ENCODE measurements at places on chromosomes 6 and 20. TPM values are rescaled to one million over a fixed set of nuclear protein-coding genes. Genes with fewer than 3 reads are reported as not detected.

CLPSL2 gene
- total RNA-seq: not detected

RSPO4 gene
- total RNA-seq: not detected

GINS1 gene
- 33.5 TPM for total RNA-seq

BMP7 gene
- not detected for total RNA-seq

FOXF2 gene
- total RNA-seq: not detected

PTCRA gene
- not detected for total RNA-seq

TTBK1 gene
- 1.5 TPM for total RNA-seq

SLC22A16 gene
- total RNA-seq: not detected

FRMD1 gene
- not detected for total RNA-seq

CFAP61 gene
- total RNA-seq: 0.32 TPM

SNAP91 gene
- total RNA-seq: not detected

SIRPD gene
- not detected for total RNA-seq

DDX39B gene
- total RNA-seq: 579 TPM

CPXM1 gene
- total RNA-seq: 1.5 TPM

DNA sequence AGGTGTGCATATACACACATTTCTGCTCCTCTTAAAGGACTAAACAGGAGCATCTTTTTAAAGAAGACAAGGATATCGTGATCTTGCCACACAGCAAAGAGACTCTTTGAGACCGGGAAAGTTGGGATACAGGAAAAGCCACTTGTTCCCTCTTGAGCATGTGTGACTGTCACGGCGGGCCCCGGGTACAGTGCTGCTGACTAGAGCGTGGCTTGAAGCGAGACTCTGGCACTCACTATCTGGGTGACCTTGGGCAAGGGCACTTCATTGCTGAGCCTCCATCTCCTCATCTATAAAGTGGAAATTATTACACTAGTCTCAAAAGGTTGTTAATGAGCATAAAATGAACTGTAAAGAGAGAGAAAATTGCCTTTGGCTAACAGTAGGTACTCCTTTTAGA is 713.9 kb downstream of the PTPRT start:
- H3K36me3 ChIP-seq: no peaks in the 10 kb centered on the region
- no peaks in the 10 kb centered on the region for H3K4me1 ChIP-seq
- DNase-seq: no peak
- no peak overlapping the region for H3K27ac ChIP-seq

GRCh38 chr6:26021001-26021349 is 58.4 kb downstream of the TRIM38 start:
- H3K4me1 ChIP-seq: peaks cover 58% of the 10 kb centered on the region
- H3K27ac ChIP-seq: peak overlapping the region; percentile 100
- peaks cover 13% of the 10 kb centered on the region for H3K36me3 ChIP-seq
- H3K27me3 ChIP-seq: no peaks in the 10 kb centered on the region
- peak overlapping the region; percentile 96 for H3K4me3 ChIP-seq
- DNase-seq: peak; percentile 57

DNA sequence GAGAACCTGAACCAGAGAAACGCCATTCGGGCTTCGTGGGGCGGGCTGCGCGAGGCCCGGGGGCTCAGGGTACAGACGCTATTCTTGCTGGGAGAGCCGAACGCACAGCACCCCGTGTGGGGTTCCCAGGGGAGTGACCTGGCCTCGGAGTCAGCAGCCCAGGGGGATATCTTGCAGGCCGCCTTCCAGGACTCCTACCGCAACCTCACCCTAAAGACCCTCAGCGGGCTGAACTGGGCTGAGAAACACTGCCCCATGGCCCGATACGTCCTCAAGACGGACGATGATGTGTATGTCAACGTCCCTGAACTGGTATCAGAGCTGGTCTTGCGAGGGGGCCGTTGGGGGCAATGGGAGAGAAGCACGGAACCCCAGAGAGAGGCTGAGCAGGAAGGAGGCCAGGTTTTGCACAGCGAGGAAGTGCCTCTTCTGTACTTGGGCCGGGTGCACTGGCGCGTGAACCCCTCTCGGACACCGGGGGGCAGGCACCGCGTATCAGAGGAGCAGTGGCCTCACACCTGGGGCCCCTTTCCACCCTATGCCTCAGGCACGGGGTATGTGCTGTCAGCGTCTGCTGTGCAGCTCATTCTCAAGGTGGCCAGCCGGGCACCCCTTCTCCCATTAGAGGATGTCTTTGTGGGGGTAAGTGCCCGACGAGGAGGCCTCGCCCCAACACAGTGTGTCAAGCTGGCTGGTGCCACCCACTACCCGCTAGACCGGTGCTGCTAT is 904 bp downstream of the B3GALT4 start:
- H3K4me3 ChIP-seq: peak overlapping the region; percentile 86
- DNase-seq: no peak
- peaks cover 73% of the 10 kb centered on the region for H3K36me3 ChIP-seq
- no peaks in the 10 kb centered on the region for H3K27me3 ChIP-seq
- peaks cover 35% of the 10 kb centered on the region for H3K4me1 ChIP-seq
- H3K27ac ChIP-seq: peak overlapping the region; percentile 89

- peaks cover 33% of the 10 kb centered on the region for H3K36me3 ChIP-seq
- H3K27ac ChIP-seq: no peak overlapping the region
- peaks cover 2% of the 10 kb centered on the region for H3K4me1 ChIP-seq
- no peaks in the 10 kb centered on the region for H3K27me3 ChIP-seq
- H3K4me3 ChIP-seq: no peak overlapping the region
Observed at GRCh38 chr20:63525971-63526370, 5.4 kb downstream of the PPDPF start.

GRCh38 chr6:16420715-16421461 is 182.5 kb downstream of the GMPR start:
- peak overlapping the region; percentile 98 for H3K27ac ChIP-seq
- peaks cover 54% of the 10 kb centered on the region for H3K4me1 ChIP-seq
- peak; percentile 48 for DNase-seq
- peaks cover 24% of the 10 kb centered on the region for H3K36me3 ChIP-seq
- H3K4me3 ChIP-seq: peak overlapping the region; percentile 72

- H3K4me3 ChIP-seq: no peak overlapping the region
- DNase-seq: no peak
- no peaks in the 10 kb centered on the region for H3K4me1 ChIP-seq
- no peaks in the 10 kb centered on the region for H3K36me3 ChIP-seq
- H3K27me3 ChIP-seq: no peaks in the 10 kb centered on the region
- H3K27ac ChIP-seq: no peak overlapping the region
Observed at GRCh38 chr6:74320715-74321114, 624.7 kb downstream of the CD109 start.

- no peak overlapping the region for H3K27ac ChIP-seq
- no peaks in the 10 kb centered on the region for H3K36me3 ChIP-seq
- no peak overlapping the region for H3K4me3 ChIP-seq
- no peak for DNase-seq
- no peaks in the 10 kb centered on the region for H3K4me1 ChIP-seq
- peaks cover 26% of the 10 kb centered on the region for H3K27me3 ChIP-seq
Observed at GRCh38 chr6:107561306-107561705, 71.4 kb downstream of the SOBP start.

DNA sequence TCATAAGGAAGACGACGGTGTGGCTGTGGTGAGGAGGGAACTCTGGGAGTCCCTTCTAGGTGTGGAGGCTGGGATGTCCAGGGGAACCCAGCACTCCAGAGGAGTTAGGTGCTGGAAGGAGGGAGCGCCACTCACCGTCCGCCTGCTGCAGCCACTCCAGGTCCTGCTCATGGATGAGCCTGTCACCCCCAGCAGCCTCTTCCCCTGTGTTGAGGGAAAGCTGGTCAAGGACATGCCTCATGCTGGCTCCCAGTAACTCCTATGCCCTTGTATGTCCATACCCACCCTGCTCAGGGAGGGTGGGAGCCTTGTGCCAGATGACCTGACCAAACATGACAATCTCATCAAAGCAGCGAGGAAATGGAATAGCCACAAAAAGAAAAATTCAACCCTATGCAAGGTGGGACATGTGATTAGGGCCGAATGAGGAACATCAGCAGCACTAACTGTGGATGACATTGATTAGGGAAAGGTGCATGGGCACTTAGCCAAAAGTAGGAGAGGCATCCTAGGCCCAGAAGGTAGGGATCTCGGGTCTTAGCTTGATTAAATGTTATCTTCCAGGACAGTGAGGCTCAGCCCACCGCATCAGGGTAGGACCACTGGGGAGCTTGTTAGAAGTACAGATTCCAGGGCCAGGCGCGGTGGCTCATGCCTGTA is 3.0 kb downstream of the DNPH1 start:
- peak overlapping the region; percentile 60 for H3K27ac ChIP-seq
- H3K27me3 ChIP-seq: peaks cover 6% of the 10 kb centered on the region
- peaks cover 49% of the 10 kb centered on the region for H3K36me3 ChIP-seq
- H3K4me3 ChIP-seq: peak overlapping the region; percentile 22
- DNase-seq: no peak

DNA sequence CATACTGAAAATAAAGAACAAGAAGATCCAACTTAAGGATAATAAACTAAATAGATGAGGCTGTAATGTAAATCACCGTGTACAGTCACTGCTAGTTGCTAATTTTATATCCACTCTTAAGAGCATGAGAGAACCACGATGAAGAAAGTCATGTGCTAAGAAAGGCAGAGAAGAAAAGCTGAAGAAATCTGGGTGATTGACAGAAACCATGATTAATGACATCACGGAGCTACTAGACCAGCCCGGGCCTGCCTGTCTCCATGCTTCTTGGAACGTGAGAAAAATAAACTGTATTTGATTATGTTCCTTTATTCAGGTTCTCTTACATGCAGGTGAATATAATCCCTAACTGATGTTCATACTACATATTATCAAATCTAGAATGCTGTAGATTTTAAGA is 84.2 kb upstream of the E2F3 start:
- peaks cover 25% of the 10 kb centered on the region for H3K27me3 ChIP-seq
- H3K4me1 ChIP-seq: peaks cover 26% of the 10 kb centered on the region
- H3K27ac ChIP-seq: no peak overlapping the region
- H3K4me3 ChIP-seq: no peak overlapping the region
- peaks cover 7% of the 10 kb centered on the region for H3K36me3 ChIP-seq

DNA sequence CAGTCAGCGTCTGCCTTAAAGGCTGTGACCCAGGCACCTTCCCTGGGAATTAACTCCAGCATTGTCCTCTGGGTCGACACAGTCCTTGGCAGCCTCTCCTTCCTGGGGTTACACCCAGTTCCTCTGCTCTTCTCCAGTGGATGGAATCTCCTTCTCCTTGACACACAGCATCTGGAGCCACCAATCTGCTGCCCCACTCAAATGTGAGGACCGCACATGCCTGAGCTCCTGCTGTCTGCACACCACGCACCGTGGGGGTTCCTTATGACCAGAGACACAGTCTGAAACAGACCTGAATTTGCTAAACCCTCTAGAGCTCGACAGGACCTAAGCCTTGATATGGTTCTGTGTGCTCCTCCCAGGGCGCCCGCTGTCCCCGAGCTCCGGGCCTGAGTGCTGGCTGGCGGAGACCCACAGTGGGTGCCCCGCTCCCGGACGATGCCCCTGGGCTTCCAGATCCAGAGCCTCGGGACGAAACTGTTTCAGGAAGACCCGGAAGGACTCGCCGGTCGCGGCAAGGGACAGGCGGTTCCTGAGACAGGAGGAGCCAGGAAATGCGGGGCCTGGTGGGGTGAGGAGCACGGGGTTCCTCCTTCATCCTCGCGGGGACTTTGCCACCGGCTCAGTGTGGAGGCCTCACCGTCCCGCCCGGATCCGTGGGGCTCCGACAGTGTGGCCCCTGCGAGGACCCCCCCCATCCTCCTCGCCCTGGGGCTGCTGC is 2.5 kb upstream of the RAET1G start:
- peak overlapping the region; percentile 37 for H3K4me3 ChIP-seq
- no peak overlapping the region for H3K27ac ChIP-seq
- peaks cover 18% of the 10 kb centered on the region for H3K4me1 ChIP-seq

GRCh38 chr6:15106958-15107643 is 138.8 kb upstream of the JARID2 start:
- H3K4me3 ChIP-seq: no peak overlapping the region
- no peak overlapping the region for H3K27ac ChIP-seq
- peaks cover 3% of the 10 kb centered on the region for H3K27me3 ChIP-seq
- peaks cover 3% of the 10 kb centered on the region for H3K4me1 ChIP-seq
- peaks cover 2% of the 10 kb centered on the region for H3K36me3 ChIP-seq

GRCh38 chr6:104604685-104605084 is 255.0 kb downstream of the HACE1 start:
- H3K36me3 ChIP-seq: no peaks in the 10 kb centered on the region
- peaks cover 20% of the 10 kb centered on the region for H3K4me1 ChIP-seq
- H3K27ac ChIP-seq: no peak overlapping the region
- no peaks in the 10 kb centered on the region for H3K27me3 ChIP-seq

DNA sequence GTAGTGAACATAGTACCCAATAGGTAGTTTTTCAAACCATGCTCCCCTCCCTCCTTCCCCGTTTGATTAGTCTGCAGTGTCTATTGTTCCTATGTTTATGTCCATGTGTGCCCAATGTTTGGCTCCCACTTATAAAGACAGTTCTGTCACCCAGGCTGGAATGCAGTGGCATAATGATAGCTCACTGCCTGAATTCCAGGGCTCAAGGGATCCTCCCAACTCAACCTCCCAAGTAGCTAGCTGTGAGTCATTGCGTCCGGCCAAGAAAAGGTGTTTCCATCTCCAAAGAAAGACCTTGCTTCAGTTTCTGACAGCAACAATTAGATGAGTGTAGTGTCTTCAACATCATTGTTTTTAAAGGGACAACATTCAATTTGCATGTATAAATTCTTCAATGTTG is 131.1 kb upstream of the CEP162 start:
- no peaks in the 10 kb centered on the region for H3K27me3 ChIP-seq
- no peak overlapping the region for H3K27ac ChIP-seq
- no peak for DNase-seq
- no peaks in the 10 kb centered on the region for H3K4me1 ChIP-seq
- no peak overlapping the region for H3K4me3 ChIP-seq
- no peaks in the 10 kb centered on the region for H3K36me3 ChIP-seq

DNA sequence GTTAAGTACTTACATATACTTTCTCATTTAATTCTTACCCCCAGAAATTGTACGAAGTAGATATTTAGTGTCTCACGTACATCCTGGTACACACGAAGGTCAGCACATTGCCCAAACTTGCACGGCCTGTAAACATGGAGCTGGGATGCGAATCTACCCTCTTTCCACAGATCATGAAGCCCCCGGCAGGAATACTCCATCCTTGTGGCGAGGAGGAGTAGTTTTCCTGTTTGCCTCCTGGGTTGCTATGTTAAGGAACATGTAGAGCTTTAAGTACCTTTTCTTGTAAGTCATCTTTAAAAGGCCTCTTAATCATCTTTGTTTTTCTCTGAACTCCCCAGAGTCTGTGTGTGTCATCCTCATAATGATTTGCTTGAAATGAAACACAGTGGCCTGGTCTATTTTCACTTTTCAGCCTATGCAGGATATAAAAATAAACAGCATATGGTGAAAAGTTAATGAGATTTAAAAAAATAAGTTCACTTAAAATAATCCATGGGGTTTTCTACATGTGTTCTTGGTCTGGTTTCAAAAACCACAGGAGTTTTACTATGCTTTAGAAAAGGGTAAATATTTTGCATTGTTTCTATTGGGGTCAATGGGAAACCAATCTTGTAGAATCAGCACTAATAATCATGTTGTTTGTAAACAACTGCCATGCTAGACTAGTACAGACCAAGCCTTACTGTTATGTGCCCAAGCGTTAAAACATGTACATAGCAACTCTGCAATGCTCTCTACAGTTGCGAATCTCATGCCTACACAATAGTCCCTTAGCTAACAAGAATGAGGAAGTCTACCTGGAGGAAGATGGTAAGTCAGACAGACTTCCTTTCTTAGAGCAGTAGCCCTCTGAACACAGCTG is 9.3 kb upstream of the ARID1B start:
- no peak for DNase-seq
- peaks cover 9% of the 10 kb centered on the region for H3K4me1 ChIP-seq
- H3K27me3 ChIP-seq: no peaks in the 10 kb centered on the region
- H3K36me3 ChIP-seq: no peaks in the 10 kb centered on the region
